ENCODE measurements at places on chromosomes 1 and 21.

DNA sequence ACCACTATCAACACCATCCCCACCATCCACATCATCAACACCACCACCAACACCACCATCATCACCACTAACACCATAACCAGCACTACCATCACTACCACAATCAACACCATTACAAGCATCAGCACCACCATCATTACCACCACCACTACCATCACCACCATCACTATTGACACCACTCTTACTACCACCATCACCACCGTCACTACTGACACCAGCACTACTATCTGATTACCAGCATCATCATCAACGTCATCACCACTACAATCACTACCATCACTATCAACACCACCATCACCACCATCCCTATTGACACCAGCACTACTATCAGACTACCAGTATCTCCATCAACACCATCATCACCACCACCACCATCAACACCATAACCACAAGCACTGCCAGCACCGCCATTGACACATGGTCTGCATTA, 106.1 kb upstream of the RUNX3 start:
- DNase-seq = no peak

DNA sequence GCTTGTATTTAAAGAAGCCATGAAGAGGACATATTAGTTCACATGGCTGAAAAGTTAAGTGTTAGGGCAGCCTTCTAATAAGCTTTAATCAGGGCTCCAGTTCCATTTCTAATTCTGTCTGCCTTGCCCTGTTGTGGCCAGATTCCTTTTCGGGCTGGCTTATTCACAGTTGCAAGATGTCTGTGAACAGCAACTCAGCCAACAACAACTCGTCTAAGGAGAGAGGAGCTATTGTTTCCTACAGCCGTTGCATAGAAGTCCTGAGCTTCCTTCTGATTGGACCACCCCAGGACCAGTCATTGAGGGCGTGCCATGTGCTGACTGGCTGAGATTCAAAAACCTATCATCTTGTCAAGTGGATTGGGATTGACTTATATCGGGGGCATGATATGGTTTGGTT, 18.6 kb upstream of the COQ8A start:
- no peak for DNase-seq

- DNase-seq = no peak
Observed at GRCh38 chr1:92980732-92981647, 19.7 kb upstream of the DIPK1A start.

- peak; percentile 13 for DNase-seq
Observed at GRCh38 chr1:182990413-182991144, 32.6 kb upstream of the LAMC1 start.

DNA sequence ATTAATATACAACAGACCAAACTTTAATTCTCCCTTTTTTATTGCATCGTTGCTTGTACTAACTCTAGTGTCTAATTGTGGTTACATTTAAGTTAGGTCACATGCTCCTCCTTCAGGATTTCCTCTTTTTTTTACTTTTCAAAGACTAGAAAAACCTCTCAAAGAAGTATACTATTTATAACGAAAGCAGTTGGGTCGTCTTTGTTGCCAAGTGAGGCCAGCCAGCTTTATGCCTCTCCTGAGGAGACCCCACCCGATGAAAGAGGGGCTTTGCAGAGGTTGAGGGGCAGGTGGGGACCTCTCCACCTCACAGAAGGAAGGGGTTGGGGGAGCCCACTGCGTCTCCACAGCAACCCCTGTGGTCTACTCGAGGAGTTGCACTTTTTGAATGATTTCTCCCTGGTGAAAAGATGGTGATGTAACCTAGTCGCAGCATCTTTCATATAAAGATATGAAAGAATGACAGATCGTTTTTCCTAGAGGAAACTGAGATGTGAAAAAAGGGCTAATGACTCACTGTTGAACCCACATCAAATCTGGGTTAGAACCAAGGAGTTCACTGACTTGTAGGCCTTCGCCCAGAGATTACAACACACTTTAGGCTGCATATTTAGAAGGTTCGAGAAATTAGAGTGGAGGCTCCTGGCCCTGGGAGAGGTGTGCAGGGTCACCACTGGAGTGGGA, 6.4 kb downstream of the TGFB2 start:
- peak; percentile 83 for DNase-seq

DNA sequence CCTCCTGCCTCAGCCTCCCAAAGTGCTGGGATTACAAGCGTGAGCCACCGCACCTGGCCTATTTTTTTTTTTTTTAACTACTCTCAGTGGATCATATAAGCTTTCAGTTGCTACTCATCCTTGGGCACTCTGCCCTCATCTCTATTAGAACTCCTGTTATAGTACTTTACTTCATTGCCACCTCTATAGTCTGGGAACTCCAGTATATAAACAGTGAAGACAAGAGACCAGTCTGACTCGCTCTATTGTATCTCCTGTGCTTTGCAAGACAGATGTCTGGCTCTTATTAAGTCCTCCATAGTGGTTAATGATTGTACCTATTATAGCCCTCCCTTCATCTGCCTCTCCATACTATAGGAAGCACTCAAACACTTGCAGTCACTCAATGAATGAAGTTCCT, 15.1 kb downstream of the KHDRBS1 start:
- no peak for DNase-seq

- DNase-seq = no peak
Observed at GRCh38 chr1:6700853-6701436, 671 bp downstream of the DNAJC11 start.

DNA sequence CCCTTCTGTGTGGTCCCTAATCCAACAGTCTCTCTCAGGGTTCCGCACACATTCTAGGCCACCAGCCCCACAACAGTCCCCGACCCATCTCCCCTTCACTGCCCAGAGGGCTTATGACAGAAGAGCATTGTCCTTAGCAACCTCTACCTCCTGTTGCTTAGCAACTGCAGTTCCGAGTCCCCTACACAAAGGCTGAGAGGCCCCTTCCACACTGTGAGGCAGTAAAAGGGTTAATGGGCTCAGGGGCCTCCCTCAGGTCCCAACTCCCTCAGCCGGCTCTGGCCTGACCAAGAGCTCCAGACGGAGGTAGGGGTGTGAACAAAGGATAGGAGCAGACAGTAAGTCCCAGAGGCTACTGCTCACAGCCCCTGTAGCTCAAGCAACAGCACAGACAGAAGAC, 4.3 kb downstream of the IGSF9 start:
- no peak for DNase-seq

DNA sequence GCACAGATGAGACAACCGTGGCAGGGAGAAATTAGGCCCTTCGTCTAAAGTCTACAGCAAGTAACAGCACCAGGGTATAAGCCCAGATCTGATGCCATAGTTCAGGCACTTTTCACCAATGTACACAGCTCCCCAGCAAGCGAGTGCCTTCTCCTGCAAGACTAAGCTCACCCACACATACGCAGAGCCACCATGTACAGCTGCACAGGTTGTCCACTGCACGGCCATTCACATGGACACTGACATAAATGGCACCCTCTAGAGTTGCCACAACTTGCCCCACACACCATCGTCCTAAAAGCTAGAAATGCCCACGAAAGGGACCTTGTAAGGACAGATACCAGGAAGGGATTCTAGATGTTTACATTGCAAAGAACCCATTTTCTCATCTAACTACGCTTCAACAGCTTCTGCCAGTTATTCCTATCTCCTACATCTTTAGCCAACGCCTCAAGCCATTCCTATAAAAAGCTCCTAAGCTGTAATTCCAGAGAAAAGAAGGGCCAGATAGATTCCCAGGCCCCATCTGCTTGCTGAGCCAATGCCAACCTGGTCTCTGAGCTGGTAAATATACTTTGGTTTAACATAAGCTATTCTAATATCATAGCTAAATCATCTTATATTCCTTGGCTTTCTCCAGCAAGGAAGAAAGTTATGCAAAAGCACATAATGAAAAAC, 174.0 kb upstream of the KAZN start:
- DNase-seq = no peak

DNA sequence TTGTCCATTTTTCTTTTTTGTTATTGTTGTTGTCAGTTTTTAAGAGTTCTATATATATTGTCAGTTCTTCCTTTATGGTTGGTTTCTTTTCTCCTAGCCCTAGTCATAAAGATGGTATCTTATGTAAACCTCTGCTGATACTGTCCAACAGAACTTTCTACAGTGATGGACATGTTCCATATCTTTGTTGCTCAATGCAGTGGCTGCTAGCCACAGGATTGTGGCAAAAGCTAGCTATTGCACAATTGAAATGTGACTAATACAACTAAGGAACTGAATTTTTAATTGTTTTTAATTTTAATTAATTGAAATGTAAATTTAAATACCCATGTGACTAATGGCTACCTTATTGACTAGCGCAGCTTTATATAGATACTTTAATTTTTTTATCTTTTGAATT, 411.8 kb upstream of the PTBP2 start:
- peak; percentile 84 for DNase-seq

GRCh38 chr1:186183970-186184628, 191.0 kb downstream of the TPR start:
- peak; percentile 31 for DNase-seq

- DNase-seq = no peak
Observed at GRCh38 chr1:180046674-180047073, 92.1 kb downstream of the CEP350 start.

- no peak for DNase-seq
Observed at GRCh38 chr1:214569357-214570004, 18.1 kb upstream of the PTPN14 start.

- DNase-seq = no peak
Observed at GRCh38 chr1:204728456-204728855, 42.9 kb upstream of the LRRN2 start.

DNA sequence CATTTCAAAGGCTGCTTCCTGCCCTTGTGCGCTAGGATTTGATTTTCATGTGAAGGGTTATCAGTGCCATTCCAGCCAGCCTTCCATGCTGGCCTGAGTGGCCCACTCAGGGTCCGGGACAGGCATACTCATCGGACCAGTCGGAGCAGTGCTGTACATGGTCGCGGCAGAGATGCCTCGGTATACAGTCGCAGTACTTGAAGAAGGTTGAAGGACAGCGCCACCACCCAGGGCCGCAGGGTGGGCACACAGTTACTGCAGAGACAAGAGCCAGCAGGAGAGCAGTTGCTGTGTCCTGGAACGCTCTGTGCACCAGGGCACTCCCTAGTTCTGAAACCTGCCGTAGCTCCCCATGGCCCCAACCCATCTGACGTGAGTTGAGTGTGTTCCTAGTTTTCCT, 9.1 kb downstream of the LDLRAD1 start:
- no peak for DNase-seq

GRCh38 chr1:216045400-216045799, 377.8 kb downstream of the USH2A start:
- DNase-seq = peak; percentile 59

- DNase-seq = no peak
Observed at GRCh38 chr1:167563579-167564246, 10.2 kb upstream of the CREG1 start.

- peak; percentile 41 for DNase-seq
Observed at GRCh38 chr1:26848941-26849774, 13.8 kb upstream of the SFN start.

- no peak for DNase-seq
Observed at GRCh38 chr1:54928327-54928726, 41.3 kb upstream of the DHCR24 start.

GRCh38 chr1:55278378-55278777, 63.2 kb upstream of the USP24 start:
- no peak for DNase-seq

- DNase-seq = no peak
Observed at GRCh38 chr1:48746906-48747305, 29.8 kb downstream of the BEND5 start.

DNA sequence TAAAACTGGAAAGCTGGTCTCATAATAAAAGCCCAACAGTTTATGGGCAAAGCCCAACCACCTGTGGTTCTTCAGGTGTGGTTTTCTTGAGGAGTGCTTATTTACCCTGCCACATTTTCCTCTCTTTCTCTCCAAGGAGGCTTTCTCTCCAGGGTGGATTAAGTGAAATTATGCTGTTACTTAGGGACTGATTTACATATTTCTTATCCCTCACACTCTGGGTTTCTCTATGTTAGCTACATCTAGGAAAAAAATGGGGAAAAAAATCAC, 4.8 kb downstream of the TBX19 start:
- no peak for DNase-seq

DNA sequence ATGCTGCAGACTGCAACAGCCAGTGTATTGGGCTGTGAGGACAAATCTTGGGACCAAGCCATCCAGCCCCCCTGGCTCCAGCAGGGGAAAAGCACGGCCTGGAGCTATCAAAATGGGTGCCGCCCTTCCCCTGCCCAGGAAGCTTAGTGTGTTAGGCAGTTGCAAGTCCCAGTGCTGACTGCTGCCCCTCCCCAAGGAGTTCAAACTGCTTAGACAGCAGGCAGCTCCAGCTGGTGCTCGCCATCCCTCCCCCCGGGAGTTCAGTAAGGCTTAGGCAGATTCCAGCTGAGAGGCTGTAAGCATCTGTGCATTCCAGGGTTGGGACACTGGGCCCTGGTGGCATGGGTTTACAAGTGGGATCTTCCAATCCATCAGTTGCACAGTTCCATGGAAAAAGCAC, 579.6 kb upstream of the NR5A2 start:
- DNase-seq = no peak

- DNase-seq = peak; percentile 63
Observed at GRCh38 chr1:173043253-173043652, 7.5 kb downstream of the TNFSF18 start.

- DNase-seq = no peak
Observed at GRCh38 chr21:25556091-25556490, 51.2 kb downstream of the MRPL39 start.

DNA sequence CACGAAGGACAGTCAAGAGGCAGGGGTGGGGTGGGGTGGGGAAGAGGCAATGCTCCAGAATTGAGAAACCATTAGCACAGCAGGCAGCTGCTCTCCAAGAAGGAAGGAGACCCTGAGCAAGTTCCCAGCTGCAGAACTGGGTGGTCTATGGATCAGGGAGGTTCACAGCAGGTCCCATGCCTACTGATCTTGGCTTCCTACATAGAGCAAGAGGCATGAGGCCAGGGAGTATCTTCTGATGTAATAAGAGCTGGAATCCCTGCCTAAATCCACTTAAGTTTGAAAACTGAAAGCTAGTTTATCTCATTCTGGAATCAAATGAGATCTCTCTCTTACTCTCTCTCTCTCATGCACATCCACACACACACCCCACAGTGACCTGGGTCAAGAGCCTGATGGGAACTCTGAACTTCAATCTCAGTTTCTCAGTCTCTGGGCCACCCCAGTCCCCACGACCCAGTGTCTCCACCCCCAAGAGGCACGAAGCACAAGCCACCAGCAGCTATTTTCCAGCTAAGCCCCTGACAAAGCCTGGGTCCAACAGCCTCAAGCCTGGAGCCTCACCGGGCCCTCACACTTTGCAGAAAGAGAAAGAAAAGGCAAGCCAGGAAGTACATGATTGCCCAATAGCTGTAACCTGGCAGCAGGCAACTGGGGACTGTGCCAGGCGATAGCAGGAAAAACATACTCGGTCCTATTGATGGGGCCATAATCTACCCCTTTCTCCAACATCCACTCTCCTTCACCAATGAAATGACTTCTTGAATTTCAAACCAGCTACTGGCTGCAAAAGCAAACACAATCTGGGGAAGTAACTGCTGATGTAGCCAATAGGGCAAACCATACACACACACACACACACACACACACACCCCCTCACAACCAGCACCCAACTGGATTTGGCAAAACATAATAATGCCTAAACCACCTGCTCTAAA, 2.2 kb downstream of the NUAK2 start:
- peak; percentile 87 for DNase-seq
